ENCODE measurements at places on chromosomes 5 and 9.

DNA sequence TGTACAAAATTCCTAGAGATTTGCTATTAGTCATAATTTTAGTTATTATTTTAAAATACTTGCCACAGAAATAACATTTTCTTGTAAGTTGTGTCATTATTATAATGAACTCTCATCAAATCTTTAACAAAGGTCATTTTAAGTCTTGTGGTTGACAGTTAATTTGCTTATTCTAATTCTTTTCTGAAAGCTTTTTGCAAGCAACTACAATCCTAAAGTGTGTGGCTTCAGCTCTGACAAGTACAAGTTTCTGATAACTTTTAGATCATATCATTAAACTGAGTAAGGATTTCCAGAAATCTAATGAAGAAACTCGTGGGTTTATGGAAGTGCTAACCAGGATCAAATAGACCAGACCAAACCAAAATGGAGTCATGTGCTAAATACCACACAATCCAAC, 86.4 kb downstream of the SFXN1 start:
- DNase-seq: no peak

DNA sequence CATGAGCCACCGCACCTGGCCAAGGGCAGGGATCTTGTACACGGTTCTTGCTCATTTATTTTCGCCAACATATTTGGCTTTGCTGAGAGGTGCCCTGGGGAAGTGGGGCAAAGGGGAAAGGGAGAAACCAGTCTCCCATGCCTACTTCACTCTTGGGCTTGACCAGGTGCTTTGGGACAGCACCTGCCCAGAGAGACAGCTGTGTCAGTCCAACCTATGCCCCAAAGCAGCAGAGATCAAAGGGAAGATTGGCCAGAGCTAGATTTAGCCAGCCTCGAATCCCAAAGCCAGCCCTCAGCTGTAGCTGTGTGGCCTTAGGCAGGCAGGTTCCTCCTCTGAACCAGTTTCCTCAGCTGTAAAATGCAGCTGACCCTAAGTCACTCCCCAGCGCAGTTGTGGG, 2.3 kb upstream of the PTGES start:
- DNase-seq: no peak

- DNase-seq: no peak
These were observed 1.6 kb downstream of the ANKS6 start for GRCh38 chr9:98794802-98795201.

GRCh38 chr9:34501889-34502425, 20.8 kb downstream of the ENHO start:
- no peak for DNase-seq

- no peak for DNase-seq
These were observed 9.0 kb upstream of the SETD9 start for GRCh38 chr5:56900395-56900794.

DNA sequence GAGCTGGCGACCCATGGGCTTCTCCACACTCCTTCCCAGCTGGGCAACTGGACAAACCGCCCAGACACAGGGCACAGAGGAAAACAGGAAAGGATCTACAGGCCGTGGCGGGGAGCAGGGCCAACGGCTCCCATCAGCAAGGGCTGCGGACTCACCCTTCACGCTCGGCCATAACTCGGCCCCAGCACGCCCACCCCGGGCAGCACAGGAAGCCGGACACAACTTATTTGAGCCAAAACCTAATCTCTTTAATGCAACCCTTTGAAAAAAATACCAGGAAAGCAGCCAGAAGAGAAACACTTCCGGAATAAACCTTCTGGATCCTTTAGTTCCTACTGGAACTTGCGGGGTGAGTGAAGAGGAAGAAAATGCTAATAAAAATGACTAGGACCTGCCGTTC, 59.9 kb downstream of the VAV2 start:
- no peak for DNase-seq

GRCh38 chr5:18119156-18119785, 485.0 kb downstream of the TAF11L14 start:
- DNase-seq: no peak

DNA sequence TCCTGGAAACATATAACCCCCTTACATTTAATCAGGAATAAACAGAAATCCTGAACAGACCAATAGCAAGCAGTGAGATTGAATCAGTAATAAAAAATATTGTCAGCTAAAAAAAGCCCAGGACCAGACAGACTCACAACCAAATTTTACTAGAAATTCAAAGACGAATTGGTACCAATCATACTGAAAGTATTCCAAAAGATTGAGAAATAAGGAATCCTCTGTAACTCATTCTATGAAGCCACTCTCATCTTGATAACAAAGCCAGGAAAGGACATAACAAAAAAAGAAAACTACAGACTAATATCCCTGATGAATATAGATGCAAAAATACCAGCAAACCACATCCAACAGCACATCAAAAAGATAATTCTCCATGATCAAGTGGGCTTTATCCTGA, 714.0 kb downstream of the SEMA5A start:
- no peak for DNase-seq

GRCh38 chr9:100600521-100601079, 22.7 kb downstream of the CAVIN4 start:
- no peak for DNase-seq

DNA sequence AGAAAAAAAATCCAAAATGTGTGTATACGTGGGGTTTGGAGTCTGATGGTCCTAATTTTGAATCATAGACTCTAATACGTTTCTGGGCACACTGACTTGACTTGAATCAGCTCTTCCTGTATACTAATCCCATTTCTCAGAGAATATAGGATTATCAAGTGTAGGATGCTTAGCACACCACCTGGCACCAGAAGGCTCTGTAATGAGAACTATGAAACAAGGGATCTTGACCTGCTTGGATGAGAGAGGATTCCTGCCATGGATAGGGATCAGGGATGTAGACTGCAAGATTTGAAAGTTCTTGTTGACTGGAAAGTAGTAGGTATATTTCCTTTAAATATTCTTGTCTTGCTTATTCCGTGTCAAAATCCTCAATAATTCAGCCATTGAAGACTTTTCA, 7.8 kb downstream of the HSPA4 start:
- no peak for DNase-seq

DNA sequence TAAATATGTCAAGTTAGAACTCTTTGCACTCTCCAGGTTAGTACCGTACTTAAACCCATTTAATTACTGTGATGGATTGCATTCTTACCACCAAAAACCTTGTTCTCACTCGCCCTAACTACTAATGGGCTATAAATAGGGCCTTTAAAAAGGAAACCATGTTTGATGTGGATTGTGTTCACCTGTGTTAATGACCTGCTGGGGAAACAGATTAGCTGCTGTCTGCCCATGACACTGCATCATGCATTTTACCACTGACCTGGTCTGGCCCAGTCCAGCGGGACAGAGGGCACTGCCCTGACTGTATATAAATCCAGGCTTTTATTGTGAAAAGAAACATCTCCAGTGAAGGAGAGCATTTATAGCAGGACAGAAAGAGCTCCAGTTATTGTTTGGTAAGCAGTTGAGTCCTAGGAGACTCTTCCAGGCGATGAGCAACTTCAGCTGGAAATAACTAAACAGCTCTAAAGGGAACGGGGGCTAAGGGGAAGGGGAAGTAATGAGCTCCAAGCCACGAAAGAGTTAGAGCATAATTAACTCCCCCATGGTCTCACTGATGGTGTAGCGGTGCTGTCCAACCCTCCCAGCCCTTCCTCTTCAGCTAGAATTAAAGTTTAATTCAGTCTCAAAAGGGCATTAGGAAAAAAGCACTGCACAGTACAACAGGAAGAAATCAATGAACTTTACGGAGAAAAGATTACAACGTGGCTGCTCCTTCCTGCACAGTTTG, 303.1 kb downstream of the ENC1 start:
- no peak for DNase-seq

DNA sequence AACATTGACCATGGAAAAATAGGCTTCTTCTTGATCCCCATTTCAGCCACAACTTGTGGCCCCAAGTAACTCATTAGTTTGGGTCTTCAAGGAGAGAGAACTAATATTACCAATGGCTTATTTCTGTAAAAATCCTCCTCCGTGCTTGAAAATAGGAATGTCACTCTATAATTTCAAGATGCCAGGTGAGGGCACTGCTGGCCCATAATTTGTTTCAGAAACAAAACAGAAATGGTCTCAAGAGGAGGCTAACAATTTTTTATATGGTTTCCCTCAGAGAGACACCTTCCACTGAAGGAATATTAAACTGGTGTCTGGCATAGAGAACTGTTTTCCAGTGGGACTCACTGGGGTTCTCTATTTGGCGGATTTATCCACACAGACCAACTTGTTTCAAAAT, 437.0 kb upstream of the TRPC7 start:
- DNase-seq: no peak

DNA sequence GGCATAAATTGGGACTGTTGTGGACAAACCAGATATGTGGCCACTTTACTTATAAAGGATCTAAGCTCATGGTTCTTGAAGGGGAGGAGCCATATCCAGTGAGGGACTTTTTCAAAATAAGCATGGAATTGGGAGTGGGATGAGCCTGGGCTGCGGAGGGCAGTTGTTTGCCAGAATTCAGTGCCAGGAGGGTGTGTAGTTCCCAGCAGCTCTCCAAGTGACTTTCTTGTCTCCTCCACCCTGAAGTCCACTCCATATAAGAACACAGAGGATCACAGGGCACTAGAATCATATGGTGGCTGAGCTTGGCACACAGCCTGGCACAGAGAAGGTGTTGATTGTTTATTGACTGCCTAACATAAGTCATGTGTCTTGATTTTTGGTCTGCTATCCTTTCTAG, 121.1 kb downstream of the CAVIN4 start:
- no peak for DNase-seq

- no peak for DNase-seq
These were observed 11.3 kb upstream of the P4HA2 start for GRCh38 chr5:132238901-132239500.

DNA sequence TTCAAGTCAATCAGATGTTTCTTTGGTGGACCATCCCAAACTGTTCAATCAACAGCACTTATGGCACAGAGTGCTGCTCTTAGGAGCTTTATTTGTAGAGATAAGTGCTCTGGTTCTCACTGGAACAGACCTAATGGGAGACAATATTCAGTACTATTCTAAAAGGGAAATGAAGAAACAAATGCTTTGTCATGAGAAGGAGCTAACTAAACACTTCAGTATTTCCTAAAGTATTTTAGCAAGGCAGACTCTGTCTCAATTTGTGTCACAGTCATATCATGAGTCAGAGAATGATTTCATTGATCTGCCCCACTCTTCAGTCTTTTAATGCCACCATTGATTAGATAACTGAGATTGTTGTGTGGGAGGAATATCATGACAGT, 175.3 kb downstream of the SLF1 start:
- no peak for DNase-seq

- no peak for DNase-seq
These were observed 146.5 kb downstream of the CD180 start for GRCh38 chr5:67050125-67050524.

- no peak for DNase-seq
These were observed 3.3 kb downstream of the REEP5 start for GRCh38 chr5:112918679-112919078.

DNA sequence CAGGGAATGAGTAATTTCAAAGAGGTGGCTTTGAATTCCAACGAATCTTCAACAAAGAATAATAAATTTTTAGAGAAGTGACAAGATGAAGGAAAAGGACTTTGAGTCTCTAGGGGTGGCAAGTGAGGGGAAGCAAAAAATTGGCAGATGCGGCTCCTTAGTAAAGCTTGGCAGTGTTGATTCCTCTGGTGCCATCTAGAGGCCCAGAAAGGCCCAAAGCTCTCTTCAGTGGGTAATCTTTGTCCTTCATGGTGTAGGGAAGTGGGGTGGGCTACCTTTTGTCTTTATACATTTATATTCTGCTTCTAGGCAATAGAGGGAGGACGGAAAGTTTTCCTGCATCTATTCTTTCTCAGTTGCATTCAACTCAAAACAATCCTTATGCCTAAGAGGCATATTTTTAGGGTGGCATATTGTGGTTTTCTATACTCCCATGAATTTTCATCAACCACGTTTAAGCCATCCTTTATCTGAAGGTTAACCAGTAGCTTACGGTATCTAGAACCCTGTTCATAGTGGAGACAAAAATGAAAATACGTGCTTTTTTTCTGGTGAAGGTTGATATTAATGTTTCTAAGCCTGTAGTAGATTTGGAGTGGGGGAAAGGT, 17.5 kb upstream of the ROPN1L start:
- no peak for DNase-seq

GRCh38 chr5:54719384-54720283, 202.1 kb downstream of the SNX18 start:
- DNase-seq: no peak

DNA sequence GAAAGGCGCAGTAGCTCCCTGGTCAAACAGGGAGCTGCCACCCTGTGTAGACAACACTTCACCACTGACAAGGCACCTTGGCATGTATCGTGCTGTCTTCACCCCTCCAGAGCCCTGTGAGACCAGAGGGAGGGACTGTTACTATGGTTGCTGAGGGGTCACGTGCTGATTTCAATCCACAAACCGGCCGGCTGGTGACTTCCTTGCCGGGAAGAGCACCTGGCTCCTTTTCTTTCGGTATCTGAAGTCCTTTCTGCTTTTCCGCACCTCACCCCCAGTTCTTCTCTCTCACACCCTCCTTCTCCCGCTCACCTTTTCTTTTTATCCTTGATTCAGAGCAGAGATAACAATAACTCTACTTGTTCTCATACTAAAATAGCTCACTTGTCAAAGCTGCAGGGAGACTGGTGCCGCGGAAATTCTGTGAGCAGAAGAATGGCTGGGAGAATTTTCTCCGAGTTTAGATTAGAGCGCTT, 327.2 kb downstream of the ZSWIM6 start:
- DNase-seq: no peak

DNA sequence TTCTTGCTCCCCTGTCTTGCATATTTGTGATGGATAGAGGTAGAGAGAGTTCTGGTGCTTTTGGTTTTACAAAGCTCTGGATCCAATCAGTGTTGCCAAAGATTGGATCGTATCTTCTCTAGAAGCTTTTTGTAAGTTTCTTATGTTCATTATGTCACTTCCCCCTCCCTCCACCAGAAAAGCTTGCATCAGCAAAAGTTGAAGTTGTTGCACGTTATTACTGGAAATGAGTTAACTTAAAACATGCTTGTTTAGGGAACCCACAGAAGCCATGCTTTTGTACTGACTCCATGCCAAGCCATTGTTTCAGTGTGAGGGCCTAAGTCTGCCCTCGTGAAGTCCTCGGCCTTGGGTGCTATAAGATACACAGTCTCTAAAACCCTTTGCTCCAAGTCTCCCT, 186.5 kb downstream of the ERCC6L2 start:
- no peak for DNase-seq

GRCh38 chr5:60891667-60892066, 47.6 kb upstream of the ELOVL7 start:
- DNase-seq: no peak

- no peak for DNase-seq
These were observed 212.0 kb downstream of the KDM4C start for GRCh38 chr9:6969805-6970204.

DNA sequence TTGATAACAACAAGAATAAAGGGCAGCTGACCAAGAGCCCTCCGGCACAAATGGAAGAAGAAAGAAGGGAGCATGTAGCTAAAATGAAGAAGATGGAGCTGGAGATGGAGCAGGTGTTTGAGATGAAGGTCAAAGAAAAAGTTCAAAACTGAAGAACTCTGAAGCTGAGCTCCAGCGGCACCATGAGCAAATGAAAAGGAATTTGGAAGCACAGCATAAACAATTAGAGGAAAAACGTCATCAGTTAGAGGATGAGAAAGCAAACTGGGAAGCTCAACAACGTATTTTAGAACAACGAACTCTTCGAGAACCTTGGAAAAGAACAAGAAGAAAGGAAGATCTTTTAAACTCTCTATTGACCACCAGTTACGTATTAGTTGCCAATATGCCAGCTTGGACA, 100.9 kb downstream of the GABBR2 start:
- no peak for DNase-seq

- DNase-seq: no peak
These were observed 59.8 kb upstream of the POU5F2 start for GRCh38 chr5:93800988-93801811.

- DNase-seq: no peak
These were observed 1.8 kb upstream of the JADE2 start for GRCh38 chr5:134523543-134524271.

Measured in stimulated activated CD4-positive, alpha-beta T cell treated with anti-CD3 and anti-CD28 coated beads, Interleukin-1b, Interleukin-23, amount 100 ng/mL, for 1 hour (primary cell).